ENCODE measurements at places on chromosomes 3 and 15.

DNA sequence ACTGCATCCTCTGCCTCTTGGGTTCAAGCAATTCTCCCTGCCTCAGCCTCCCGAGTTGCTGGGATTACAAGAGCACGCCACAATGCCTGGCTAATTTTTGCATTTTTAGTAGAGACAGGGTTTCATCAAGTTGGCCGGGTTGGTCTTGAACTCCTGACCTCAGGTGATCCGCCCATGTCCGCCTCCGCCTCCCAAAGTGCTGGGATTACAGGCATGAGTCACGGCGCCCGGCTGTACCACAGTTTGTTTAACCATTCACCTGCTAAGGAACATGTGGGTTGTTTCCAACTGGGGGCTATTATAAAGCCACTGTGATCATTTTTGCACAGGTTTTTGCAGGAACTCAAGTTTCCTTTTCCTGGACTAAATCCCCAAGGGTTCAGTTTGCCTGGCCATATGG lies 123.2 kb upstream of the RAP2B start:
- DNase-seq: no peak

GRCh38 chr3:71809321-71810026 lies 24.5 kb upstream of the PROK2 start:
- no peak for DNase-seq

- no peak for DNase-seq
These were observed 161.0 kb upstream of the ADAMTS9 start for GRCh38 chr3:64848822-64849221.

DNA sequence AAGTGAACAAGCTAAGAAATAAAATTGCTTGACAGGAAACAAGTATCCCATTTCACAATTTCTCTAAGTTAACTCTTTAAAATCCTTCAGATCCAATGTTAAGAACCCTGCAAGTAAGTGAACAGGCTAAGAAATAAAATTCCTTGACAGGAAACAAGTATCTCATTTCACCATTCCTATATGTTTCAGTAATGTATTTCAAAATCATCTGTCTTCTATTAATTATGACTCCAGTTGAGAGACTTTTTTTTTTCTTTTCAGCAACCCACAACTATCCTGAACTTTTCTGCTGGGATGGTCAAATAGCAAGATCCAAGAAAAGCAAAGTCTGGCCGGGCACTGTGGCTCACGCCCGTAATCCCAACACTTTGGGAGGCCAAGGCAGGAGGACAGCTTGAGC lies 2.4 kb upstream of the SLC12A6 start:
- no peak for DNase-seq

- DNase-seq: peak; percentile 87
These were observed 27.3 kb downstream of the STARD5 start for GRCh38 chr15:81296673-81297072.

DNA sequence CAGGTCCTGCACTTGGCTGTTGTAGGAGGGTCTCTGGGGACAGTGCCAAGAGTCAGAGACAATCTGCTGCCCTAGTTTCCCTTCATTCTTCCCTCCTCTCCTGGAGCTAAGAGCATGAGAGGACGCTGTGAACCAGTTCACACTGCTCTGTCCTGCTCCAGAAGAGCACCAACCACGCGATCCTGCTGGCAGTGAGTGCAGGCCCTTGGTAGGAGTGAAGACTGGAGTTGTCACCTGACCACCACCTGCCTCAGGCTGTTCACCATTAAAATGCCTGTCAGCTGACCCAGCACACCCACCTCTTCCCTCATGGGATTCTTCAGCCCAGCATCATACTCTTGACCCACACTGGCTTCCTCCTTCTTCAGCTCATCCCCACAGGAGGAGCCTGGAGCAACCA lies 2.9 kb downstream of the TM6SF1 start:
- no peak for DNase-seq

DNA sequence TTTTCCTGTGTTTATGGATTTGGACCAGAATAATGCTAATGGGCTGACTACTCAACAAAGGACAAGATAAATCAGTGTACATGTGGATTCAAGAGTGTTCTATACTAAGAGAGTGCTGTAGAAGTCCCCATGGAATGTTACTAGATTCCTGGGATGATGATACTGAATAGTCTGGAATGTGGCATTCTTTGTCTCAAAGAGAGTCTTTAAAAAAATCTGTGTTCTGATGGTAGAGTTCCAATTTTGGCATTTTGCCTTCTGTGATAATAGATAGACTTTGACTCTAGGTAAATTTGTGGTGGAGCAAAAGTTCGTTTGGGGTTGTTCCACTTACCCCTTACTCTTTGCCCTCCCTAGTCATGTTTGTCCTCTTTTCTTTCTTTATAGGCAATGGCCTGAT lies 43.7 kb downstream of the NMD3 start:
- no peak for DNase-seq

GRCh38 chr15:78620021-78620526 lies 722 bp downstream of the CHRNA3 start:
- DNase-seq: no peak

GRCh38 chr3:188455748-188456147 lies 301.8 kb downstream of the LPP start:
- DNase-seq: no peak

DNA sequence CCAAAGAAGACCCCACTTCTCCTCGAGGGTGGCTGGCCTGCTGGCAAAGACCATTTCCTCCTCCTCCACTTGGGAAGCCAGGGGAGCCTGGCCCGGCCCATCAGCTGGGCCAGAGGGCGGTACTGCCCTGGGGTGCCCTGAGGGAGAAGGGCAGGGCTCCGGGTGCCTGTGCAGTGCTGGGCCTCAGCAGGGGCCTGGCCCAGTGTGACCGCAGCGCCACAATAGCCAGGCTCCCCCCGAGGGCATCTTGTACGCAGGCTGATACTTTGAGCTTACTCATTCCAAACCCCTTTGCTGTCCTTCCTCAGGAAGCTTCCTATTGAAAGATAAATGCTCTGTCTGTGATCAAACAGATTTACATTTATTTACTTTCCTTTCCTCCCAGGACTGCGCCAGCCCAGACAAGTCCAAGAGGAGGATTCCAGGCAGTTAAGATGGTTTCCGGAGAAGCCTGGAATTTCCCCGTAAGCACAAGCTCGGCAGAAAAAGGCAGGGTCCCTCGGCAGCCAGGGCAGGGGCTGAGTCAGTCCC lies 240.1 kb downstream of the XXYLT1 start:
- DNase-seq: no peak

DNA sequence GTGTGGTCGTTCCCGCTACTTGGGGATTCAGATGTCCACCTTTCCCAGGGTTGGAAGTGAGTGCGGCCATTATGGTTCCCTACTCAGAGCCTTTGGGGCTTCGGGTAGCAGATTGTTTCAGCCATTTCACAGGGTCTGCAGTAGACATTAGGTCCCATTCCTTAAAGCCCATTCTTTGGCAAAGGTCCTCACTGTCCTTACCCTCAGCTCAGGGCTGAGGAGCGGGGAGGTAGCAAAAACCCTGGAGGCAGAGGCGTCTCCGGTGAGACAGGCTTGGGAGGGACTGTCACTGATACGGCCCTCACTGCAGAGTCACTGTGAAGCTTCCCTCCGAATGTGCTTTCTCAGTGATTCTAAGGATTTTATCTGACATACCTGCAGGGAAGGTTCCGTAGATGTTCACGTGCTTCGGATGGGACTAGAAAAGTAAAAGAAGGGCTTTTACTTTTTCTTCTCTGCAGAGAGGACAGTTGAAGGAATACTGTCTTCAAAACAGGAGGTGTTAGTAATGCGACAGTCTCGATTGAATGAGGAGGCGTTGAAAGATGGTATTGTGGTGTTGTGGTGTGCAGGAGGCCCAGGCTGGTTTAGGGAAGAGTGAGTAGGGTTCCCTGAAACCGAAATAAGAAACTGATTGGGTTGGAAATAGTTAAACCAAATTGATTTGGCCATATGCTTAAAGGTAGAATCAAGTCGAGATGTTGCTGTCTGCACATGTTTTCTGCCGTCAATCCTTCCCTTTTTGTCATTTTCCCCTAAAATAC lies 630 bp downstream of the ATP6V1A start:
- DNase-seq: peak; percentile 19

- no peak for DNase-seq
These were observed 82.5 kb downstream of the AGBL1 start for GRCh38 chr15:86162172-86162591.

DNA sequence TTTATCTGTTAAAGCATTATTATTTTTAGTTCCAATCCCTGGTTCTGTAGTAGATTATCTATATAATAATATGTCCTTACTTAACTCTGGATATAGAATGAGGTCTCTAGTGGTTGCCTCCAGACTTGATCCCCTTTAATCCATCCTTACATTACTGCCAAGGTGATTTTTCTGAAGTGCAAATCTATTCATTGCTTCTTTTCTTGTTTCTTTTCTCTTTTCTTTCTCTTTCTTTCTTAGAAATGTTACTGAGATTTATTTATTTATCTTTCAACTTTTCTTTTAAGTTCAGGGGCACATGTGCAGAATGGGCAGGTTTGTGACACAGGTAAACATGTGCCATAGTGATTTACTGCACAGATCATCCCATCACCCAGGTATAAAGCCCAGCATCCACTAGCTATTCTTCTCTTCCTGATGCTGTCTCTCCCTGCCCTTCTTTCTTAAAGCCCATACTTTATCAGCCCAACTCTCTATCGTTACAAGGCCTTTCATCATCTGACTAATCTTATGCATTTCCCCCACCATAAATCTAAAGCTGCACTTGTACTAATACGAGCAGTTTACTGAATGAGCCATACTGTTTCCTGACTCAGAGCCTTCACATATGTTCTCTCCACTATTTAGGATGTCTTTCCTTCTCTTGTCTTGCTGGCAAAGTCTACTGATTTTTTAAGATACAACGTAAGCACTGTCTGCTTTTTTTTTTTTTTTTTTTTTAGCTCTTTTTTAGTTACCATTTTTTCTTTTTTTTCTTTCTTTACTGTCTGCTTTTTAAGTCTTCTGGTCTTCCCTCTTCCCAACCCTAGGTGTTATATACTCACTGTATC lies 4.6 kb downstream of the GLCE start:
- DNase-seq: no peak

GRCh38 chr15:38253351-38253781 lies 730 bp downstream of the SPRED1 start:
- DNase-seq: no peak

DNA sequence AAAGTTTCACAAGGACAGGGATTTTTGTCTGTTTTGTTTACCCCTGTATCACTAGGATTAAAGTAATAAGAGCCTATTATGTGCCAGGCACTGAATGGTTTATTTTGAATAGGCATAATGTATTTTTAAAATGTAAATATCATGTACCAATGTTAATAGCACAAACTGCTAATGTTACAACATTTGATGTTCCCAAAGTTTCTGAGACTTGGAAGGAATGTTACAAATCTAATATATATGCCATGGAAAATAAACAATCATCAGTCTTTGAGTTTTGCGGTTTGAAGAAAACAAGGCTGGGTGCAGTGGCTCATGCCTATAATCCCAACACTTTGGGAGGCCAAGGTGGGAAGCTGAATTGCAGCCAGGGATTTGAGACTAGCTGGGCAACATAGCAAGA lies 159.4 kb downstream of the CDIN1 start:
- DNase-seq: no peak

- DNase-seq: no peak
These were observed 381.1 kb upstream of the CNTN4 start for GRCh38 chr3:1717524-1717923.

GRCh38 chr3:100613721-100614390 lies 4.5 kb downstream of the ADGRG7 start:
- no peak for DNase-seq

DNA sequence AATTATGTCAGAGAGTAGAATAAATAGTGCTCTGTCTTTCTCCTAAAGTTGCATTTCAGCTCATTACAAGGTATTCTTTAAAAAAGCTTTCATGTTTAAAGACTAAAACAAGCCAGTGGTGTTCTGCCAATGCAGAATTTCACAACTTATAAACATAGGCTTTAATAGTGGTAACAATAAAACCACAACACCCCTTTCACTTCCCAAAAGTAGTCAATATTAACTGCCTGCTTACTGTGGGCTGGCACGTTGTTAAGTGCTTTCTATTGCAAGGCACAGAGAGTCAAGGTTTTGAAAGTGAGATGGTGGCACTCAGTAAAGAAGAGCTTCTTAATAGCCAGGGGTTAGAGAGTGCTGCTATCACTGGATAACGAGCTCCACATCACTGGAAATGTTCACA lies 8.4 kb upstream of the RTP1 start:
- DNase-seq: no peak

DNA sequence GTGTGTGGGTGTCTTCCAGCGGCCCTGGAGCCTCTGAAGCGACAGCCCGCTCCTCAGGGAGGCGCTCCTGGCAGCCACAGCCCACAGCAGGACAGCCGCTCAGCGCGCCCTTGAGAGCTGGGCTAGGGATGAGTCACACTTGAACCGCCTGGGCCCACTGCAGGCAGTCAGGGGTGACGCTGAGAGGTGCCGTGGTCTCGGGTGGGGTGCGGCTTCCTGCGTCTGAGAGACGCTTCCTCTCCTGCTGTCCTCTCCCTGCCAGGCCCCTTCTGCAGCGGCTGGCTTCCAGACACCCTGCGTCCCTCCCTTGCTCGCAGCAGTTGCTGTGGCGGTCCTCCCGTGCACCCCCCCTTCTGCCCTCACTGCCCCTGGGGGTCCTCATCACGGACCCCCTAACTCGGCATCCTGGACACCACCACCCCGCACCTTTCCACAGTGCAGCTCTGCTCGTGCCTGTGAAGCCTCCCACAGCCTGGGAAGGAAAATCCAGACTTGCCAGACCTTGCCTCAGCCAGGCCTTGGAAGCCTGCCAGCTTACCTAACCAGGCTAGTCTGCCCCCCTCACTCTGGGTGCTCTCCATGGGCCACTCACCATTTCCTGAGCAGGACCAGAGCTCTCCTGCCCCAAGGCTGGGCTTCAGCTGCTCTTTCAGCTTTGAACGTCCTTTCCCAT lies 1.1 kb upstream of the SPTBN5 start:
- peak; percentile 94 for DNase-seq

DNA sequence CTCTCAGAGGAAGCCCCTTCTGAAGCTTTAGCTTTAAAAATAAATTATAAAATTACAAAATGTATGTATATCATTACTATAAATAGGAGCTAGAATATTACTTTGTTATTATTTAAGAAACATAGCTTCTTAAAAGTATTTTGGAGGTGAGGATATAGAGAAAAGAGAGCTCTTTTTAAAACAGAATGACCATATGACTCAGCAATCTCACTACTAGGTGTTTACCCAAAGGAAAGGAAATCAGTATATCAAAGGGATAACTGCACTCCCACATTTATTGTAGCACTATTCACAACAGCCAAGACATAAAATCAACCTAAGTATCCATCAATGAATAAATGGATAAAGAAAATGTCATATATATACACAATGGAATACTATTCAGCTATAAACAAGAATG lies 119.6 kb downstream of the DMXL2 start:
- DNase-seq: no peak

- no peak for DNase-seq
These were observed 261.8 kb upstream of the CBLB start for GRCh38 chr3:106130384-106131198.

GRCh38 chr15:99328106-99329072 lies 77.1 kb downstream of the LRRC28 start:
- no peak for DNase-seq
